ENCODE measurements at places on chromosomes 7 and 10. TPM values are rescaled to one million over a fixed set of nuclear protein-coding genes. Genes with fewer than 3 reads are reported as not detected.

Gene MDFIC
- 20.1 TPM for total RNA-seq

Gene ICA1
- total RNA-seq, result 1.0 TPM

Gene RAPGEF5
- 0.18 TPM for total RNA-seq

Gene HYAL4
- total RNA-seq, result not detected

Gene WASL
- 25.1 TPM for total RNA-seq

Gene SFTPA1
- not detected for total RNA-seq

Gene DGKI
- not detected for total RNA-seq

Gene RNF32
- total RNA-seq, result 2.1 TPM

Gene RPEL1
- not detected for total RNA-seq

Gene NUTM2B
- 0.55 TPM for total RNA-seq

Gene RAMP3
- not detected for total RNA-seq

Gene TMEM139
- total RNA-seq, result 1.3 TPM
